CD4-positive, alpha-beta T cell treated with Interleukin-4 for 1 hour (primary cell): ENCODE measurements at places on chromosomes 4 and X.

- no peak for DNase-seq
These were observed 462.3 kb upstream of the ADGRL3 start for GRCh38 chr4:60737858-60738257.

- DNase-seq = no peak
These were observed 25.9 kb downstream of the ZNF721 start for GRCh38 chr4:472881-473569.

GRCh38 chr4:41451961-41452360 lies 86.0 kb upstream of the LIMCH1 start:
- no peak for DNase-seq

DNA sequence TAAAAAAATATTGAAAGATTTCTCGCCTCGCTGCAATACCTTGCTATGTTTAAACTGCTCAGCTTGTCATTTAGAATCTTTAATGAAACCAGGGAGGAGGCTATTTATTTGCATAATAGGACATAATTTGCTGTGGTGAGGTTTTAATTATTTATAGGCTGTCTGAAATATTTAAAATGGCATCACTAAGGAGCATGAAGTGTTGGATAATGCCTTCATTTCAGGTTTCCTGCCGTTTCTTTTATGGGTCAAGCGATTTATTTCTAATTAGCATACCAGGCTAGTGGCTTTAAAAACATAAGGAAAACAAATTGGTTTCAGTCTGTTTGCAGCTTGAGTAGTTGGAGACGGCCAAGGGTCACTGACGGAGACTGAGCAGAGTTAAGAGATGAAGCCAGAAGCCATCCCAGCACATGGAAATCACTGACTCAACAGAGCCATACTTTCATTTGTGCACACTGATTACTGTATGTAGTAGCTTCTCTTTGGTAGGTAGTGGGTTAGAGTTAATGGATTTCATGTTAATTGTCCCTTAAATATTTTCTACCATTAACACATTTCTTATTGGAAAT lies 1962.4 kb upstream of the TENM3 start:
- DNase-seq = no peak

GRCh38 chr4:82293304-82293703 lies 80.5 kb downstream of the HNRNPD start:
- peak; percentile 56 for DNase-seq

GRCh38 chr4:55781812-55782211 lies 37.8 kb upstream of the EXOC1L start:
- no peak for DNase-seq

- DNase-seq = no peak
These were observed 403 bp upstream of the LGI2 start for GRCh38 chr4:25031077-25031621.
